ENCODE measurements at places on chromosomes 2 and 18. TPM values are rescaled to one million over a fixed set of nuclear protein-coding genes. Genes with fewer than 3 reads are reported as not detected.

DNA sequence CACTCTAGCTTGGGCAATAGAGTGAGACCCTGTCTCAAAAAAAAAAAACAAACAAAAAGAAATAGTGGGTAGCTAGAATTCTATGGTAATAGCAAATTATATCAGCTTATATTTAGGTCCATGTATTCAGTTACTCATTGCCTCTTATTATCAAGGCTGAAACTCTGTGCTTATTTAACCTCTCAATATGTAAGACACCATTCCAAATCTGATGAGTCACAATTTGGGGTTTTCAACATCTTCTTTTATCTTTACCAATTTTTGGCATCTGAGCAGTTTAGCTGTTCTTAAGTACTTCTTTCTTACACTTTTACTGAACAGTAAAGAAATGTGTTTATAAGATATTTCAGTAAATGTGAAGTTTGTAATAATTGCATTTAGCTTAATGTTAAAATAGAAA is 69.3 kb downstream of the TTC27 start:
- peak; percentile 57 for DNase-seq

FOXI3 gene
- not detected for total RNA-seq

DNA sequence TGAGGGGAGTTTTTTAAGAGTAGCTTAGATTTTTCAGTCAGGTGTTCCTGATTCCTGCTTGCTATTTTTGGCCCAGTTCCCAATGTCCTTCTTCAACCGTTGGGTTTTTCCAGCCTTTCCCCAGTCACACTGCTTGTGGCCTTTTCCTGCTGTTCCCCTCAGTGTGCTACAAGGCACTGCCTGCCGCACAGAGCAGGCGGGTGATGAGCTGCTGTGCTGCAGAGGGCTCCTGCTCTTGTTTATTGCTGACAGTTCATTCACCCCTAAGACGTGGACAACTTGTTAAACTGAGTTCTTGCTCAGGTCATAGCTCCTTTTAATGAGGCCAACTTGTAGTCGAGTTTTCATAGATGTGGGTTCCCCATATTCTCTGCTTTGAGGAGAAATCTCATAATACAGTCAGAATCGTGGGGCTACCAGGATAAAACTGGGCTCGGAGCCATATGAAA is 20.6 kb downstream of the EIF4E2 start:
- peak; percentile 8 for DNase-seq

- DNase-seq = no peak
Measured at GRCh38 chr18:34965108-34965507, 76.1 kb upstream of the MAPRE2 start.

DNA sequence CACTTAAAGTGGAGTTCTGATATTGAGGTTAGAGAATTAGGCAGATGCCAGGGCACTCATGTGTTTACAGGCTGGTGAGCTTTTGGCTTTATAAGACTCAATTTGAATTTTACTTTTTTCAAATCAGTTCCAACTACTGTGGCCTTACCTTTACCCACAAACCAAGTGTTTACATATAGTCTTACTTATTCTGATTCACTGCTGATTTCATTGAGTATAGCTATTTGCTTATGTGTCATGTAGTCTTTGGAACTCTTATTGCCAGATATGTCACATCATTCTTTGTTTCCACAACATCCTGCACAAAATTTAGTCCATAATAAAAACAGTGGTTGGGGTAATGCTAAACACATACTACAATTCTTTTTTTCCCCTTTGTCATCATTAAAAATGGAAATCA is 96.5 kb downstream of the XIRP2 start:
- no peak for DNase-seq

DNA sequence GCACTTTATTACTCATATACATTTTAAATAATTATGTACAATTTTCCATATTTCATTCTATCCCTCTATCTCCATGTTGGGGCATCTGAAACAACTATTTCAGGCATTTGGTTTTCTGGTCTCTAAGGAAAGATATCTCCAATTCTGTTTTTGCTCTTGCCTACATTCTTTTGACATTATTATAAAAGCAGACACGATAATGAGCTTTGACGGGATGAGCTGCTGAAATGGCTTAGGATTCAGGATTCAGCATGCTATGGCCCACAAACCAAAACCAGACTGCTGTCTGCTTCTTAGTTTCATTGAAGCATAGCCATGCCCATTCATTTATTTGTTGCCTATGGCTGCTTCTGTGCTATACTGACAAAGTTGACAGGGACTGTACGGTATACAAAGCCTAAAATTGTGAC is 42.7 kb upstream of the GLS start:
- peak; percentile 45 for DNase-seq

GRCh38 chr2:29293830-29294438 is 178.7 kb downstream of the CLIP4 start:
- DNase-seq = peak; percentile 15

DNA sequence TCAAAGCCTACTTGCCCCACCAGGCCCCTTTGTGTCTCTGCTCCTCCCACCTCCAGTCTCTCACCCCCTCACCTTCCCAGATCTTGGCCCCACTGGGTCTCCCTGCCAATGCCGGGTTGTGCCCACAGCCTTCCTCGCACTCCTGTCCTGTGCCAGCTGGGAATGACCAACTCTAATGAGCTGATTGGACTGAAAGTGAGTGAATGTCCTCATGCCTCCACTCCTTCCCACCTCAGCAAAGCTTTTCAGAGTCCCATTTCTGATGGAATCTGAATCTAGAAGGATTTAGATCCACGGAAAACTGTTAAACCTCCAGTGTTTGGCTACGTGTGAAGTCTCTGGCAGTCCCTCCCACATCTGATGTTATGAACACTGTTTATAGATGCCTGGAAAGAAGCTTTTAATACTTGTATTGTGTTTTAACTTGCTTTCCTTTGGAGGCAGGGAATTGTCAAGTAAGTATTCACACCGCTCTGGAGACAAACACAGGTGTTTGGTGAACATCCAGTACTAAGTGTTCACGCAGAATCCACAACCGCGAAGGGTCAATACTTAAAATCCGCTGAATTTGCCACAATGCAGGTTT is 103.9 kb downstream of the RTN4 start:
- no peak for DNase-seq

DNA sequence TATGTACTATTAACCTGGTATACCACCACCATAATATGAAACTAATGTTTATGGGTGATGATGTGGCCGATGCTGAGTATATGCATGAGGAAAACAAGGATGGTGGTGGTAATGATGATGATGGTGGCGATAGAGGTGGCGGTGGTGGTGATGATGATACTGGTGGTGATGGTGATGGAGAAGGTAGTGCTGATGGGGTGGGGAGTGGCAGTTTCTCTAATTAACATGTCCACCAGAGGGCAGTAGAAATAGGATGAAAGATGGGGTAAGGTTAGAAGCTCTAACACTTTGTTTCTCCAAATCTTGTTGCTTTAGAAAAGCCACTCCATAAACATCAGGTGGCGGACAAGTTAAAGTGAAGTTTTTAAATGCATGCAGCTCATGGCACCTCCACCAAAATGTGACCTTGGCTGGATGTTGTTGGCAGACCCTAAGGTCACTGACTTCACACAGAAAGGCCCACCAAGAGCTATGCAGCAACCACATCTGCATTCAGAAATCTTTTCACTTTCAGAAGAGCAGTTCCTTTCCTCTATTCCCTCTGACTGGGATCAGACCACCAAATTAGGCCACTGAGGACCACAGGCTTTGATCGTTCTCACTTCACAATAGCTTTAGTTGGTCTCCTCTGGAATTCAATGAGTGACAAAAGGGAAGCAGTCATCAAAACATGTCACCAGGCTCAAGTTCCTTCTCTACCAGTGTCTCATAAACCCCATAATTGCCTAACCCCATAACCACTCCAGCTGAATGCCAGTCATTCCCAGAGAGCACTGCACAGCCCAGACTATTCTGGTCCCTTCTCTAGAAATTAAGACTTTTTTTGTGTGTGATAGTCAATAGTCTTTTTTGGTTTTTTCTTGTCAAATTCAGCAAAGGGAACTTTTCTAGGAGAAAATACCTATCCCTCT is 7.5 kb upstream of the BCL11A start:
- no peak for DNase-seq

DCDC2C gene
- not detected for total RNA-seq

CFAP53 gene
- total RNA-seq = 0.15 TPM

Data from M059J (cell line).